ENCODE measurements at places on chromosomes 13 and 19. TPM values are rescaled to one million over a fixed set of nuclear protein-coding genes. Genes with fewer than 3 reads are reported as not detected.

The DCT gene
- 0.44 TPM for polyA plus RNA-seq

The VSTM2B gene
- polyA plus RNA-seq: 0.29 TPM

The ALKBH7 gene
- 37.5 TPM for polyA plus RNA-seq

The TMPRSS9 gene
- 0.21 TPM for polyA plus RNA-seq

The TTC9B gene
- 0.16 TPM for polyA plus RNA-seq

The RHPN2 gene
- polyA plus RNA-seq: 17.4 TPM

The CCDC70 gene
- polyA plus RNA-seq: not detected

The GDF15 gene
- 2.6 TPM for polyA plus RNA-seq

The ARHGEF7 gene
- 66.4 TPM for polyA plus RNA-seq

The ZNF100 gene
- 17.8 TPM for polyA plus RNA-seq

The GAPDHS gene
- not detected for polyA plus RNA-seq

The ZNF525 gene
- polyA plus RNA-seq: 12.7 TPM

The ATXN8OS gene
- polyA plus RNA-seq: 0.22 TPM

The ADGRE3 gene
- polyA plus RNA-seq: 0.11 TPM

The DLEU7 gene
- 1.2 TPM for polyA plus RNA-seq

The CEACAM8 gene
- polyA plus RNA-seq: not detected

The SHFL gene
- 19.9 TPM for polyA plus RNA-seq
